ENCODE measurements at places on chromosomes 5 and 9. TPM values are rescaled to one million over a fixed set of nuclear protein-coding genes. Genes with fewer than 3 reads are reported as not detected.

The SLC34A3 gene
- not detected for total RNA-seq

The NTNG2 gene
- total RNA-seq, result 1.1 TPM

The SHROOM1 gene
- 2.0 TPM for total RNA-seq

The SLC46A2 gene
- not detected for total RNA-seq

The PPP3R2 gene
- total RNA-seq, result not detected

The BTNL8 gene
- not detected for total RNA-seq

The PTGS1 gene
- 39.2 TPM for total RNA-seq

The HMMR gene
- total RNA-seq, result 1.3 TPM

The PDE6A gene
- total RNA-seq, result not detected

The CCDC171 gene
- total RNA-seq, result 5.0 TPM

The CA9 gene
- not detected for total RNA-seq

The N4BP3 gene
- total RNA-seq, result 0.43 TPM

The TLR4 gene
- 6.3 TPM for total RNA-seq
